ENCODE measurements at places on chromosomes 6 and 20.

DNA sequence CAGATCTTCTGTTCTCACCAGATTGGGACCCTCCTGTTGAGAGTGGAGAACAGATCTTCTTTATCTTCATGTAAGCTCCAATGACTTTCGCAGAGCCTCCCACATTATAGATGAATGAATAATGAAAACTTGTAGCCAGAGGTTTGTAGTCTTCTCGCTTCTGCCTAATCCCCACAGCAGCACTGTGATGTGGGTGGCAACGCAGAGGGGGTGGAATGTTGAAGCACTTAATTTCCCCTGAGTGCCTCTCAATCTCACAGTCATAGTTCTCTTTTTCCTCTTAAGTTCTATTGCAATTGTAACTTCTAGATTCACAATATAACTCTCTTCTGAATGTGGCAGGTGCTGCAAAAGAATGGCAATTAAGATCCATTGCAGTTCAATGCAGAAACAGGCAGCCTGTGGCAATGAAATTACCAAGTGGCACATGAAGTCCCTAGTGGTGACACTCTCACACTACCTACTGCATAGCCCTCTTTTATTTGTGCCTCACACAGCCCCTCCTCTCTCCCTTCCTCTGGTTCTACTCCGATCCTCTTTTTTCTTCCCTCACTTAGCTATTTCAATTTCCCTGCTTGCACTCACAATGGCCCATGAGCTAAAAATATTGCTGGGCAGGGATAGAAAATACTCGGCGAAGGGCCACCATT lies 281.9 kb downstream of the UBE3D start:
- no peak for DNase-seq

DNA sequence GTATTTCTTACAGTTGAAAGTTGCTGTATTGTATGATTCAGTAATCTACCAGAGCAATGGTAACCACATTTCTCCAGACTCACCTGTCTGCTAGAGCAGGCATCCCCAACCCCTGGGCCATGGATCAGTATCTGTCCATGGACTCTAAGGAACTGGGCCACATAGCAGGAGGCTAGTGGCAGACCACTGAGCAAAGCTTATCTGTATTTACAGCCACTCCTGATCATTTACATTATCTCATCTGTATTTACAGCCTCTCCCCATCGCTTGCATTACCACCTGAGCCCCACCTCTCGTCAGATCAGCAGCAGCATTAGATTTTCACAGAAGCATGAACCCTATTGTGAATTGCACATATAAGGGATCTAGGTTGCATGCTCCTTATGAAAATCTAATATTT lies 60.3 kb upstream of the MANEA start:
- no peak for DNase-seq

DNA sequence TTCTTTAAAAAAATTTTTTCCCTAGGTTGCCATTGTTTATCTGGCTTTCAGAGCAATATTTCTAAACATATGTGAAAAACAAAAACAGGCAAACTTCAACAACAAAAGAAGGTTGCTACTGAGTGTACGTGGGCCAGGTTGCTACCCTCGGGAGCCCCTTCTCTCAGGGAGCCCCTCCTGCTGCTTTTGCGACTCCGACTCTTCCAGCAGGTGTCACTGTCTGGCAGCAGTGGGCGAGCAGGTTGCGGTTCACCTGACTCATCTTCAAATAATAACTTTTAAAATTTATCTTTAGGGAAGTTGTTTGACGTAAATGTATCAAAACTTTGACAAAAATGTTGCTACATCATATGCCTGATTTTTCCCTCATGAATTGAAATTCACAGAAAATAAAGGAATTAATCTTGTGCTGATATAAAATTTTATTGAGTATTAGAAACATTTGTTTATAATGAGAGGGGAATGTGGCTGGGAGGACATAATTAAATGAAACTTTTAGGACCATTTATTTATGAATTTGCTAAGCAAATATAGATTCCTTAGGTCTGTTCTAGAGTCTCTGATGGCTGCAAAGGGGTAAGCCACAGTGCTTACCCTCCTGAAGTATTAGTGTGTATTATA lies 138.8 kb downstream of the HIVEP1 start:
- DNase-seq: no peak

GRCh38 chr20:31572042-31572700 lies 32.9 kb upstream of the ID1 start:
- no peak for DNase-seq

- no peak for DNase-seq
Measured at GRCh38 chr6:105952772-105953690, 133.1 kb upstream of the PRDM1 start.
